ENCODE measurements at places on chromosomes 11 and 22.

DNA sequence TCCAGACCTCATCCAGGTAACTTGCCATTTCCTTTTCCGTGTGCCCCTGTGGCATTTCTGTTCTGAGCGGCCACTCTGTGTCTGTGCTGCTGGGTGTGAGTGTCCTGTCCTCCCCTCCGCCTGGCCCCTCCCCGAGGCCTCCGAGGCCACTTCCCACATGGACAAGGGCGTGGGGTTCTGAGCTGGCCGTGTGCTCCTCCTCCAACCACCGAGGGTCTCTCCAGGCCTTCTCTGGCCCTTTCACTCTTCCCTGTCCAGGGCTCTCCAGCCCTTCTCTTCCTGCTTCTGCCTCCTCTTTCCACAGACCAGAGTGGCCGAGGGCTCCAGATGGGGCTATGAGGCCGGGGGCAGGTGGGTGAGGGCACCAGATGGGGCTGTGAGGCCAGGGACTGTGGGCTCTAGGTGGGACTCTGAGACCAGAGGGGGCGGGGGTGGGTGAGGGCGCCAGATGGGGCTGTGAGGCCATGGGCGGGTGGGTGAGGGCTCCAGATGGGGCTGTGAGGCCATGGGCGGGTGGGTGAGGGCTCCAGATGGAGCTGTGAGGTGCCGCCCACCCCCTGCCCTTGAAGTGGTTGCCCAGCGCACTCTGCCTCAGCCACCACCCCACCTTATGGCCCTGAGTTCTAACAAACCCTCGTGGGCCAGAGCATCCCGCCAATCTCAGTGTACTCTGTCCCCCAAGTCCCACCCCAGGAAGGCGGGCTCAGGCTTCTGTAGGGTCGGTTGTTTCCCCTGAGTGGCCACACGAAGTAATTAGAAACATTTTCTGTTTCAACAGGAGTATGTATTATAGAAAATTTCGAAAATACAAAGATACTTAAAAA, 24.1 kb downstream of the PTDSS2 start:
- no peak for DNase-seq

- no peak for DNase-seq
Measured at GRCh38 chr11:22169833-22170232, 23.1 kb upstream of the ANO5 start.

GRCh38 chr22:42459287-42460063, 27.3 kb upstream of the NFAM1 start:
- DNase-seq: no peak

DNA sequence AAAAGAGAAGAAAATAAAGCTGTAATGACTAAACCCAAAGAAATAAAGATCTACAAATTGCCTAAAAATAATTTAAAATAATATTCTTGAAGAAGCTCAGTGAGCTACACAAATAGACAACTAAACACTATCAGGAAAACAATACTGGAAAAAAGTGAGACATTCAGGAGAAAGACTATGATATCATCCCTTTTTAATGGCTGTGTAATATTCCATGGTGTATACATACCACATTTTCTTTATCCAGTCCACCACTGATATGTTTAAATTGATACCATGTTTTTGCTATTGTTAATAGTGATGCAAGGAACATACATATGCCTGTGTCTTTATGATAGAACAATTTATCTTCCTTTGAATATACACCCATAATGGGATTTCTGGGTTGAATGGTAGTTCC, 13.1 kb upstream of the OR6T1 start:
- no peak for DNase-seq

DNA sequence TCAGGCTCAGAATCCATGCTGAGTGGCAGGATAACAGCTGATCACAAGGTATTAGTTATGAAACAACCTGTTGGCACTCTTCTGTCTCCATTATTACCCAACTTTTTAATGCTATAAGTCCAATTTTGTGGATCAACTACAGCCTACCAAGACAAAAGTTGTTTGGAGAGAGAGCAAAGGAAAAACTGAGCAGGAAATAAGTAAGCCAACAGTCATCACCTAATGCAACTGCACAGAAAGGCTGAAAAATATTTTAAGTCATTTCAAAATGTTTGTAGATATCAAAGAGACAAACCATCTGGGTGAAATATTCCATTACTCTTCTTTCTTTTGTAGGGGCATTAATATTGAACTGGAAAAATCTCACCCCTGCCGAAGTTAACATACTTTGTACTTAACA, 41.6 kb downstream of the FDX1 start:
- no peak for DNase-seq

- no peak for DNase-seq
Measured at GRCh38 chr11:87444993-87445392, 407.3 kb downstream of the TMEM135 start.

- no peak for DNase-seq
Measured at GRCh38 chr22:29116397-29117123, 43.7 kb downstream of the KREMEN1 start.

DNA sequence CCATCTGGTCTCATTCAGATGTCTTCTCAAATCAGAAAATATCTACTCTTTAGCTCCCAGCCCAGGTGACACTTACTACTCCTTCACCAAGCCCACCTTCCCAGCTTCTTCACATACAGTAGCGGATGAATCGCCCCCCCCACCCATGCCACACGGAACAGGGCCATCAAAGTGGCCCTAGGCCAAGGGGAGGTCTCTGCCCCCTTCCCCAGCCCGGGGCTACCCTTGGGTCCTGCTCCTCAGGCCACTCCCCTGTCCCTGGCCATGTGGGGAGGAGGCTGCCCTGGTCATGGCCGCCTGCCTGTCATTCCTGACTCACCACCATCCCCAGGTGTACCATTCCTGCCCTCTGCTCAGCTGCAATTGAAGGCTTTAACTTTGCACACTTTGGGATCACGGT, 142.8 kb downstream of the NECTIN1 start:
- no peak for DNase-seq

DNA sequence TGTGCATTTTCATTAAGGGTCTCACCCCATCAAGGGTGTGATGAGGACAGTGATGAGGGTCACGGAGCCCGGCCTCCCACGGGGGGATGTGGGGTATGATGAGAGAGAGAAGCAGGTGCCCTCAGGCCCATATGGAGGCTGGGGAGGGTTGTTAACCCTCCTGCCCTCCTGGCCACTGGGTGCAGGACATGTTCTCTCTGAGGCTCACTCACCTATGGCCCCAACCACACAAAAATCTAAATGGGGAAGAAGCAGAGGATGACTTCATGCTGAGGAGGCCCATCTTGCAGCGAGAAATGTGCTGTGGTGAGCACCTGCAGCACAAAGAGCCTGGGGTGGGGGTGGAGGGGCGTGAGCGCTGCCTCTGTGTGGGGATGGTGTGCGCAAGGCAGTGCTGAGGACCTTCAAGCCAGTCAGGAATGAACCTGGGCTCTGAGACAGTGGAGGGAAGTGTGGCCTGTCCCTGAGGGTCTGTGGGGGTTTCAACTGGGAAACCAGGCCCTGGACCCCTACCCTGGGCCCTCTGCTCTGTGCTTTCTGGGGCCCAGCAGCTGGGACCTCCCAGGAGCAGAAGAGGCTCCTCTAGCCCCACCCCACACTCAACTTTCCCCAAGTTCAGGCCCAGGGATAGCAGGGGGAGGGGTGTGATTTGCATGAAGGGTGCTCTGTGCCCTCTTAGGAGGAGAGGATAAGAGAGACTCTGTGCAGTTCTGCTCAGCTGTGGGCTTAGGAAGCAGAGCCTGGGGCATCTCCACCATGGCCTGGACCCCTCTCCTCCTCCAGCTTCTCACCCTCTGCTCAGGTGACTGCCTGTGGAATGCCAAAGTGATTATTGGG, 43.0 kb upstream of the TOP3B start:
- DNase-seq: no peak

DNA sequence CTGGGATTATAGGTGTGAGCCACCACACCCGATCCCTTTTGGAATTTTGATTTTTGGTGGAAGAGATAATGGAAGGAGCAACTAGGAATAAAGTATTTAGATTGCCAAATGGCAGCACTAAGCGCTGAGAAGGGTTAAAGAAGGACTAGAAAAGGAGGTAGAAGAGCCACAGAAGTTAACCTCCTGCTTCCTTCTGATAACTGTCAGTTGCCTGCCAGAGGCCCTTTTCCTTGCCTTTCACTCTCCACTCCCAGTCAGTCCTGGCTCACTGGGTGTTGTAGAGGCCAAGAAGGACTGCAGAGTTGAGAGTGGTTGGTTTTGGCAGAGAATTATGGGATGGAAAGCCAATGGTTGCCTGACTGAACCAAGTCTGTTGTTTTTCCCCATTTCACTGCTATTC, 19.3 kb downstream of the ZC3H12C start:
- no peak for DNase-seq

DNA sequence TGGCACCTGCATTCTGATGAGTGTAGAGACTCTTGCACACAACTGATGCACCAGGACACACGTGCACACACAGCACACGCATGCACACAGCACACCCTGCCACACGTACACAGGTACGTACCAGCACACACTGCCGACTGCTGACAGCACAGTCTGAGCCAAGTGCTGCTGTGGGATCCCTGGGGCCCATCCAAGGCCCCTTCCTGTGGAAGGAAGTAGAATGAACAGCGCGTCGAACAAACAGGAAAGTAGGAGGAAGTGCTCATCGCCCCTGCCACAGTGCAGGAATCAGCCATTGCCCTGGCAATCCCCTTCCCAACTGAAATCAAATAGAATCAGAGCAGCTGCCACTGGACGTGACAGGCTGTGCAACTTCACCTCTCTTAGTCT, 57.9 kb downstream of the CD82 start:
- DNase-seq: no peak

GRCh38 chr11:36377759-36378564, 81.9 kb downstream of the PRR5L start:
- no peak for DNase-seq

DNA sequence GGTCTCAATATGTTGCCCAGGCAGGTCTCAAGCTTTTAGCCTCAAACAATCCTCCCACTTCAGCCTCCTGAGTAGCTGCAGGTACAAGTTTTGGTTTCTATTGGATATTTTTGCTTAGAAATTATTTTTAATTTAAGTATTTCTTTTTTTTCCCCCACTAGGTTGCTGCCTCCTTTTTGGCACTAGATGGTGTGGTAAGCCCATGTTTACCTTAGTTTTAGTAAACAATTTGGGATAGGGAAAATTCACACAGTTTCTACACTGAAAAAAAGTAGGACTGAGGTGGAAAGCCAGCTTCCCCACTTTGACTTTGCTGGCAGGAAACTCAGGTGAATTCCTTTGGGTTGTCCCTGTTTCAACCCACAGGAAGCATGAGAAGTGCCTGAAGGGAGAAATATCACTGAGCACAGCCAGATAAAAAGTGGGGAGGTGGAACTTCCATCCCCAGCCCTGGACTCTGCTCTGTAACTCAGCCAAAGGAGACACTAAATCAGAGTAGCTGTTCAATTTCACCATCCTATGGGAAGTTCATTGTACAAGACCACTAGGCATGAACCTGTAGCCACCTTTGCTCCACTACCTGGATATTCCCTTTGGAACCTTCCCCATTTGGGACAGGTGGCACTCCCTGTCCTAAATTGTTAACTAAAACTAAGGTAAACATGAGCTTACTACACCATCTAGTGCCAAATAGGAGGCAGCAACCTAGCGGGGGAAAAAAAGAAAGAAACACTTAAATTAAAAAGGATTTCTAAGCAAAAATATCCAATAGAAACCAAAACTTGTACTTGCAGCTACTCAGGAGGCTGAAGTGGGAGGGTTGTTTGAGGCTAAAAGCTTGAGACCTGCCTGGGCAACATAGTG, 154.4 kb upstream of the FAT3 start:
- DNase-seq: no peak

DNA sequence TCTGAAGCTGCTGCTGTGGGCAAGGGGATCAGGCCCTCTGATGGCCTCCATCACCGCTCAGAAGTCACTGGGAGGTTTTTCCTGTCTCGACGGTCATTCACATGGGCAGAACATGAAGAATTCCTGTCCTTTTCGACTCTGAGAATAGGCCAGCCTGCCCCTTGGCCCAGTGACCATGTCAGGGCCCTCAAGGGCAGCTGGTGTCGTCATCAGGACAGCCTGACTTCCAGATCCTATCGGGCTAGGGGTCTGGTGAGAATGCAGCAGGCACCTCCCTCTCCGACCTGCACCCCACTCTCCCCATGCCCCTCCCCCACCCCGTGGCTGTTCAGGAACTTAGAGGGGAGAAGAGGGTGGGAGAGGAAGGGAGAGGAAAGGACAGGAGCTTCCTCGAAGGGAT, 3.6 kb downstream of the TP53I11 start:
- no peak for DNase-seq

DNA sequence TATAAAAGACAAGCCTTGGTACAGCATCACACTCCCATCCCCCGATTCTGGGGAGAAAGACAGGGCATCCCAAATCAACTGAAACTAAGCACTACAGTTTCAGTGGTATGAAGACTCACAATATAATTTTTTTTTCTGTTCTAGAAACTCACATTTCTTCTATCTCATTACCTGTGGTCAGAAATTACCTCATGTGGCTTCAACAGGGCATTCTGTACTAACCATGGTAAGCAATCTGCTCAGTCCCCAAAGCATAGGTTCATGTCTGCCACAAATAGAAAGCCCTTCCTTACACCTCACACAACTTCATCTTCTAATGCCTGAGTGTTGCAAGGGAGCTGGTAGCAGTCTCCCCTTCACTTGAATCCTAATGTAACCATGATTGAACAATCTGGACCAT, 147.4 kb upstream of the POU2AF2 start:
- no peak for DNase-seq

DNA sequence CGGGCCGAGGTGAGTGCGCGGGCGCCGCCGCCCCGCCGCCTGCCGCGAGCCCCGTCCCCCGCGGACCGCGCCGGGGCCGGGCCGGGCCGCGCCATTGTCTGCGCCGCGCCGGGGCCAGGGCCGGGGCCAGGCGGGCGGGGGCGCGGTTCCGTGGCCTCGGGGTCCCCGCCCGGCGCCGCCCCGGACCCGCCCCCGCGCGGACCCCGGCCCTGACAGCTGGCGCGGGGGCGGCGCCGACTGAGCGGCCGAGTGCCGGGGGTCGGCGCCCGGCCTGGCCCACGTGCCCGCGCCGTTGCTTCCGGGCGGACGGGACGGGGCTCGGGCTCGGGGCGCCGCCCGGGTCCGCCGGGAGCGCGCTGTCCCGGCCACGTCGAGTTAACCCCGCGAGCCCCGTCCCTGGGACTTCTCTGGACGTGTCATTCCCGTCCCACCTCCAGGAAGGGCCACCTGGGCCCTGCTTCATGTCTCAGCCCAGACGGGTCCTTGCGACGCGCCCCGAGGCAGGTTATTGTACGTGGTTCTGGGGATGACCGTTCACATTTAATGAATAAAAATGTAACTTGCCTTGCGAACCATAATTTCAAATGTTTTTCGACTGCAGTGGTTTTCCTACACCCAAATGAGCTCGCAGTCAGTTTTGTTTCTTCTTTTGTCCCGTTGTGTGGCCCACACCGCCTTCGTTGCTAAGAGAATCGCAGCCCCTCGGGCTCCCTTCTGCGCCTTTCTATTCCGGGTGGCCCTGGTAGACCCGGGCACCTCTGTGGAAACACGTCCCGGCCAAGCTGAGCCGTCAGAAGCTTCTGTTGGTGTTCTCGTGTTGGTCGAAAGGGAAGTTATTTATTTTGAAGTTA, 562 bp downstream of the ZBED4 start:
- no peak for DNase-seq
